ENCODE measurements at places on chromosomes 1 and 21. TPM values are rescaled to one million over a fixed set of nuclear protein-coding genes. Genes with fewer than 3 reads are reported as not detected.
A peak's percentile ranks its signal among the peaks of the same experiment; 100 is the strongest.

HSD17B7 gene
- total RNA-seq: 12.3 TPM

TRIM67 gene
- 0.61 TPM for total RNA-seq

- H3K4me3 ChIP-seq: no peak overlapping the region
- H3K4me1 ChIP-seq: no peaks in the 10 kb centered on the region
- no peak for DNase-seq
- H3K27me3 ChIP-seq: no peaks in the 10 kb centered on the region
- no peak overlapping the region for H3K27ac ChIP-seq
Observed at GRCh38 chr1:41580520-41581172, 96.2 kb upstream of the EDN2 start.

GRCh38 chr1:6962996-6963911, 178.0 kb downstream of the CAMTA1 start:
- no peak overlapping the region for H3K27ac ChIP-seq
- H3K27me3 ChIP-seq: peaks cover 3% of the 10 kb centered on the region
- H3K36me3 ChIP-seq: no peaks in the 10 kb centered on the region
- DNase-seq: no peak

GUCA2B gene
- total RNA-seq: not detected

DNA sequence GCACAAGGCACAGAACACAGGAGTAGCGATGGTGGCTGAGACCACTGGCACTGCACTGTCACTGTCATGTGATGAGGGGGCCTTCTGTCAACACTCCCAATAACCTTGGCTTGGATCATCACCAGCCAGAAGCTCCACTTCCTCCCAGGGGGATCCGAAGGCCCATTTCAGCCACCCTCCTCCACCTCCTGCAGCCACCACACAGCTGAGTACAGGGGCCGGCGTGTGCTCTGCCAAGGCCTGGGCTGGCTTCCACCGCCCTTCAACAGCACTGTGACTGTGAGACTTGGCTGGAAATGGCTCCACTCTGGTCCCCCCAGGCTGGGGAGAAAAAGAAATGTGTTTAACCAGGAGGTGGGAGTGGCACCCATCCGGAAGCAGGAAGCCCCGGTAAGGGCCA, 9.9 kb upstream of the NADK start:
- H3K27ac ChIP-seq: no peak overlapping the region
- no peak for DNase-seq
- no peak overlapping the region for H3K4me3 ChIP-seq
- no peaks in the 10 kb centered on the region for H3K27me3 ChIP-seq
- H3K36me3 ChIP-seq: peaks cover 91% of the 10 kb centered on the region
- H3K4me1 ChIP-seq: no peaks in the 10 kb centered on the region

DNA sequence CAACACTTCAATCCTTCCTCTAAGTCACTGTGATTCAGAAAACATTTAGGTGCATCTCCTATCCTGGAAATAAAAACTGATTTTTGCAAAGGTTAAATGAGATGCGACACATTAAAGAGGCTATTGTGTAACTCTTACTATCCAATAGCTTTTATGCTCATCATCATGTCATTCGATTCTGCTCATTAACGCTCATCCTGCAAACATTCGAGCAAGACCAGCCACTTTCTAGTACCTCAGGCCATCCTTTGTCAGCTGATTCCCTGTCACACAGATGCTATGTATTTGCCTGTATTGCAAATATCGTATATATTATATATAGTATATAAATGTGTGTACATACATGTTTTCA, 131.6 kb downstream of the TLR5 start:
- no peak overlapping the region for H3K27ac ChIP-seq

DNA sequence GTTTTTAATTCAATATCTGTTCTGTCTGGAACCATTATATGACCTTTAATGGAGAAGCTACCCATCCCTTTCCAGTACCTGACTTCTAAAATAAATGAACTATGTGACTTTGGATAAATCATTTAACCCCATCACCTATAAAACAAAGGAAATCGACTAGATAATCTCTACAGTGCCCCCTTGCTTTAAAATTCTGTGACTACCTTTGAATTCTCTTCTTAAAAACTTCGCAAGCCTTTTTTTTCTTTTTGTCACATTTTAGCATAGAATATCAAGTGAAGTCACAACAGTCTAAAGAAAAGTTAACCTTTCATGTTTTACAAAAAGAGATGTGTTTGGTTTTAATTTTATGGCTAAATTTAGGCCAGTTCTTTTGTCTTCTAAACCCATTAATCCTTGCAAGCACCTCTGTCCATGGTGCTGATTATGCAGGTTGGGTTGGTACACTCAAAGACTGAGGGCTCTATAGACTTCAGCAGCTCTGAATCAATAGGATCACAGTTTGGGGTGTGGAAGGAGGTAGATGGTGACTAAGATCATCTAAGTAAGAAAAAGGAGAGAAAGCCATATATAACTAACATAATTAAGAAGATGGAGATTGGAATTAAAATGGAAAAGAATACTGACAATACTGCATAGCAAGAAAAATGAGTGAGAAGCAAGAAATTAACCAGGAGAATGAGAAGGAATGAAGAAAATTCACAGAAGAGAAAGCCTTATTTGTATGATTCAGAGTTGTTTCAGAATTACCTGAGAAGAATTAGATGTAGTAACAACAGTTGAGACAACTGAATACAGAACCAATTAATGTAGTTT, 59.2 kb downstream of the TBX15 start:
- H3K4me3 ChIP-seq: no peak overlapping the region
- DNase-seq: no peak
- peaks cover 83% of the 10 kb centered on the region for H3K36me3 ChIP-seq
- no peaks in the 10 kb centered on the region for H3K27me3 ChIP-seq

OR14K1 gene
- not detected for total RNA-seq

- no peaks in the 10 kb centered on the region for H3K36me3 ChIP-seq
- no peaks in the 10 kb centered on the region for H3K4me1 ChIP-seq
- H3K27ac ChIP-seq: no peak overlapping the region
- H3K27me3 ChIP-seq: no peaks in the 10 kb centered on the region
- no peak overlapping the region for H3K4me3 ChIP-seq
- DNase-seq: no peak
Observed at GRCh38 chr21:24153137-24153536, 1454.1 kb downstream of the MRPL39 start.

DNA sequence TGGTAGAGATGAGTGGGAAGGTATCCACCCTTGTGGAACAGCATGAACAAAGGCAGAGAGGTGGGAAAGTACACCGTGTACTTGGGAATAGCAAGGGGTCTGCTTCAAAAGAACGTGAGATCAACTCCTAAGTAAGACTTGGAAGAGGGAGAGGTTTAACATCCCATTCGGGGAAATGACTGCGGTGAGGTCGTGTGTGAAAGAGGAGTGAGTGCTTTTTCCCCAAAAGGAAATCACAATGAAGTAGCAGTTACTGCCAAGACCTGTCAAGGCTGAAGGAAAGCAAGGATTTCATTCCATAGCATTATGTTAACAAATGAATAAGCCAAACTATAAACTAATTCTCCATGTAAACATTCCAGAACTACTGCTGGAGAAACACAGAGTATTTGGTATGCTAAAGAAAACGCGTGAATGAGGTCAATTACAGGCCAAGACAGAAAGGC, 20.0 kb upstream of the SYDE2 start:
- peak; percentile 50 for DNase-seq
- H3K4me1 ChIP-seq: peaks cover 15% of the 10 kb centered on the region
- H3K27ac ChIP-seq: peak overlapping the region; percentile 38
- no peaks in the 10 kb centered on the region for H3K27me3 ChIP-seq
- H3K36me3 ChIP-seq: no peaks in the 10 kb centered on the region

GRCh38 chr1:223140611-223141405, 2.2 kb downstream of the TLR5 start:
- H3K4me1 ChIP-seq: peaks cover 41% of the 10 kb centered on the region
- H3K36me3 ChIP-seq: no peaks in the 10 kb centered on the region
- DNase-seq: peak; percentile 63
- no peaks in the 10 kb centered on the region for H3K27me3 ChIP-seq
- 0 out of 2 replicates have a peak overlapping the region, but pooled peaks have one; percentile 0 for H3K27ac ChIP-seq

GRCh38 chr1:115062542-115063004, 26.7 kb downstream of the TSPAN2 start:
- no peak overlapping the region for H3K4me3 ChIP-seq
- DNase-seq: peak; percentile 97
- 0 out of 2 replicates have a peak, but pooled peaks cover 2% of the 10 kb centered on the region for H3K36me3 ChIP-seq
- peak overlapping the region; percentile 99 for H3K27ac ChIP-seq
- H3K27me3 ChIP-seq: no peaks in the 10 kb centered on the region

THAP3 gene
- total RNA-seq: 28.8 TPM

GRCh38 chr1:67227196-67227595, 60.9 kb downstream of the IL23R start:
- H3K27me3 ChIP-seq: no peaks in the 10 kb centered on the region
- H3K4me1 ChIP-seq: no peaks in the 10 kb centered on the region
- no peak overlapping the region for H3K27ac ChIP-seq
- no peak for DNase-seq

GRCh38 chr1:225834417-225835329, 24.7 kb downstream of the EPHX1 start:
- peaks cover 50% of the 10 kb centered on the region for H3K36me3 ChIP-seq
- H3K27ac ChIP-seq: no peak overlapping the region
- H3K4me1 ChIP-seq: no peaks in the 10 kb centered on the region
- no peaks in the 10 kb centered on the region for H3K27me3 ChIP-seq
- DNase-seq: no peak

GRCh38 chr1:28010969-28011368, 51.2 kb downstream of the XKR8 start:
- DNase-seq: no peak
- H3K36me3 ChIP-seq: peaks cover 62% of the 10 kb centered on the region
- H3K4me1 ChIP-seq: no peaks in the 10 kb centered on the region
- H3K4me3 ChIP-seq: no peak overlapping the region
- no peaks in the 10 kb centered on the region for H3K27me3 ChIP-seq

DNA sequence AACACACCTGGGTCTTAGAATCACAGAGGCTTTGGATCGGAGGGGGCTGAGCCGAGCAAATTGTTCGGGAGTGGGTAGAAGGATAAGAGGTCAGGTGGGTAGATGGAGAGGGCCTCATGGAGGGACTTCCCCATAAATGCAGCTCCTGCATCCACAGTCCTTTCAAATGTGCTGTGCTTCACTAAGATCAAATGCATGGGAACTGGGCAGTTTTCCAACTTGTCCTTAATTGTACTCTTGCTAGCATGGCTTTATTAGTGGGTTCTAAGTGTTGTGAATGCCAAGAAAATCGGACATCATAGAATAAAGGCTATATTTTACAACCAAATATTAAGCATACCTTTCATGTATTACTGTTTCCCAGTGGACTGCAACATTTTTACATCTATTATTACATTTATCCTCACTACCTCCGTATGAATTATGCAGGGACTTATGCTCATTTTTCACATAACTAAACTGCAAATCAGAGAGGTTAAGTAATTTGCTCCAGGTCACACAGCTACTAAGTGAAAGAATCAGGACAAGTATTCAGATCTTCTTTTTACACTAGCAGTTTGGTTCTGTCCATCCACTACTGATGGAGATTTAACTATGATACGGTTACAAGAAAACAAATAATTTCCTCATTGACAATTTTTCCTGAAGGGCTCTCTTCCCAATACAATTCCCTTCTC, 174.5 kb upstream of the RUNX1 start:
- H3K27ac ChIP-seq: no peak overlapping the region
- no peaks in the 10 kb centered on the region for H3K27me3 ChIP-seq
- no peak overlapping the region for H3K4me3 ChIP-seq
- H3K36me3 ChIP-seq: no peaks in the 10 kb centered on the region
- H3K4me1 ChIP-seq: peaks cover 13% of the 10 kb centered on the region

GRCh38 chr1:91439016-91439415, 34.4 kb upstream of the HFM1 start:
- H3K36me3 ChIP-seq: no peaks in the 10 kb centered on the region
- no peaks in the 10 kb centered on the region for H3K4me1 ChIP-seq
- H3K27me3 ChIP-seq: no peaks in the 10 kb centered on the region
- no peak for DNase-seq
- H3K4me3 ChIP-seq: no peak overlapping the region
- no peak overlapping the region for H3K27ac ChIP-seq

TSPAN1 gene
- total RNA-seq: not detected

FCRL5 gene
- not detected for total RNA-seq

HEATR1 gene
- 25.3 TPM for total RNA-seq

GRIK3 gene
- total RNA-seq: not detected

DNA sequence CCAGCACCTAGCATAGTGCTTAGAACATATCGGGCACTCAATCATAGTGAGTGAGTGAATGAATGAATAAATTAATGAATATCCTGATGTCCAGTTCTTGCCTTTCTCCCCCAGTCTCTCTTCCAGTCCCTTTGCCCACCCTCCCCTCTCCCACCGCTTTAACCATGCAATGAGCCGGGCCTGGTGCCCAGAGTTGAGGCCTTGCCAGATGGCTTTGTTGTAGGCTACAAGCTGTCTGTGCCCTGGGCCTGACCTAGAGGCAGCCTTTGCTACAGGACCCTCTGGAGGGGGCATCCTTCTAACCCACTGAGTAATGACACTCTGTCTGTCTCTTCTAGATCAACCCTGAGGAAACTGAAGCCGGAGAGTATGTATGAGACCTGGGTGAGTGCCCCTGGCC, 6.9 kb downstream of the CASQ1 start:
- no peak overlapping the region for H3K4me3 ChIP-seq
- peaks cover 10% of the 10 kb centered on the region for H3K4me1 ChIP-seq
- H3K36me3 ChIP-seq: no peaks in the 10 kb centered on the region
- no peaks in the 10 kb centered on the region for H3K27me3 ChIP-seq
- no peak overlapping the region for H3K27ac ChIP-seq

Measured in SJSA1 (cell line).